NCI-H1048 (cell line): ENCODE measurements at places on chromosomes 16 and 17.

GRCh38 chr16:1154887-1155331 lies 2.0 kb downstream of the CACNA1H start:
- DNase-seq = no peak

GRCh38 chr17:64335486-64335885 lies 55.2 kb downstream of the PECAM1 start:
- no peak for DNase-seq

DNA sequence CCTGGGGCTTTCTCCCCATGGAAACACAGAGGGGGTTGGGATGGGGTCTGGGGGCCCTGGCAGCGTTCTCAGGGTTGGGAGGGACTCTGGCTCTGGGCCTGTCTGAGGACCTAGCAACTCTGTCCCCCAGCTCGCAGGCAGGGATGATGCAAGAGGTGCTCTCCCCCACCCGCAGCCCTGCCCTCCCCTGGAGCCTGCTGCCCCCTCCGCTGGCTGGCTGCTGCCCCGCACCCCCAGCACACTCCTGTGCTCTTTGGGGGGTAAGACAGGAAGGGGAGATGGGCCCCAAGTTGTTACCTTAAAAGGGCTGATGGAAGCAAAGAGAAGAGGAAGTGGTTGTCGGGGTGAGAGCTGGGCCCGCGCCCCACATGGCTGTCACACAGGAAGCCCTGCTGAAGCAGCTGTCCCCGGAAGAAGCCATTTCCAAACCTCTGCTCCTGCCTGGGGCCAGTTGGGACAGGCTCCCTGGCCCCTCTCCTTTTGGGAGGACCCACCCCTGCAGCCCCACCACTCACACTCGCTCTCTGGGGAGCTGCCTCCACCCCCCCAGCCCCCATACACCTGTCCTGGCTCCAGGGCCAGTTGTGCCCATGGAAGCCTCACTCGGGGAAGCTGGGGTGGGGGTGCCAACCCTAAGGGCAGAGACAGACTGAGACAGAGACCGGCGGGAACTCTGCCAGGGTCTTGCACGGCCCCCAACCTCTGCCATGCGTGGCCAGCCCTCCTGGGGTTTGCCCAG lies 2.5 kb downstream of the CORO1A start:
- DNase-seq = no peak

GRCh38 chr16:30744183-30744582 lies 4.0 kb upstream of the PHKG2 start:
- DNase-seq = no peak

DNA sequence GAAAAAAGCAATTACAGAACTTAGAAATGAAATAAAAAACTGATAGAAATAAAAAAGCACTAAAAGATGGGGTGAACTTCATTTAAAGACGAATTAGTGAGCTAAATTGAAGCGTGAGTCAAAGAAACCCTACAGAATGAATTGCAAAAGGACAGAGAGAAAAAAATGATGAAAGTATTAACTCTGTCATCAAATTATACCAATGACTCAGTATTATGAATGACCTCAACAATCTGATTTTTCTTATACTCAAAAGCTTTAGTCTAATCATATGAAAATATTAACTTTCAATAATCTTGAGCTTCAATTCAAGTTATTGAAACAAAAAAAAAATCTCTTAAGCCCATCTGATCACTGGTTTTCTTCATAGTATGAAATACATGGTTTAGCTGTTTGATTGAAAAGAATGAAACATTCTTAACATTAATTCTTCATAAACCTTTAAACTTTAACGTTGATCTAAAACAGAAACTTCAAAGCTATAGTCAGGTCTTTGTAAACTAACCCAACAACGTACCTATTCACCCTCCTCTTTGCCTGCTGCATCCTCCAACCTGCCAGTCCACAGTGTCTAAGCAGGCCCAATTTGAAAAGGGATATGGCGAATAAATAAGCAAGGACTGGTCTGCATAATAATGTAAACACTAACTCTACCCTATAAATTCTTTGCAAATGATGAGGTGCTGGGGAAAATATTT lies 6.6 kb downstream of the ABCA5 start:
- DNase-seq = no peak

- DNase-seq = peak; percentile 12
These were observed 25.9 kb downstream of the BRIP1 start for GRCh38 chr17:61837175-61838051.
